NCI-H1930 (cell line): ENCODE measurements at places on chromosomes 5 and 9.

DNA sequence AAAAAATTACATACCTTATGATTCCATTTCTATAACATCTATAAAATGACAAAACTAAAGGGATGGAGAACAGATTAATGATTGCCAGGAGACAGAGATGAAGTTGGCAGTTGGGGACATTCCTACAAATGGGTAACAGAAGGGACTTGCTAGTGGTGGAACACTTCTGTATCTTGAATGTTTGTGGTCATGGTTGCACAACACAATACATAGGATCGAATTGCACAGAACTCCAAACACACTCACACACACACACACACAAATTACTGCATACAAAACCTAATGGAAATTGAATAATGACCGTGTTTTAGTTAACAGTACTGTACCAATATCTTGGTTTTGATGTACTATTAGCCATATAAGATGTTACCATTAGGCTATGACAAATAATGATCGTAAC, 330.7 kb upstream of the POU5F2 start:
- DNase-seq = no peak

GRCh38 chr9:2351324-2351723, 270.3 kb upstream of the VLDLR start:
- DNase-seq = no peak

DNA sequence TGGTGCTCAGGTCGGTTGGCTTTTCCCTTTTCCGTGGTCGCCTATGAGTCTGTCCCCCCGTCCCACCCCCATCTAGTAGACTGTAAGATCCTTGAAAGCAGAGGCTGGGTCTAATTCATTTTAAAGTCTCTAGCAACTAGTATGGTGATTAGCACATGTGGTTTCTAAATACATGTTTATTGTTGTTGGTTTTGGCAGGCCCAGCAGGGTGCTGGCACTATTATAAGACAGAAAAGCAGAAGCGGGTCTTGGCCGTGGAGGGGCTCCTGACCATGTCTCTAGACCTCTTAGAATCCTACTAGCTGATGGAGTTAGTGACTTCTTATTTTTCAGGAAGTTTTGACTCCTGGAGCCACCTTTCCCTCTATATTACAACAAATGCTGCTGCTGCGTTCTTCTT, 61.5 kb upstream of the TNFSF8 start:
- DNase-seq = no peak

DNA sequence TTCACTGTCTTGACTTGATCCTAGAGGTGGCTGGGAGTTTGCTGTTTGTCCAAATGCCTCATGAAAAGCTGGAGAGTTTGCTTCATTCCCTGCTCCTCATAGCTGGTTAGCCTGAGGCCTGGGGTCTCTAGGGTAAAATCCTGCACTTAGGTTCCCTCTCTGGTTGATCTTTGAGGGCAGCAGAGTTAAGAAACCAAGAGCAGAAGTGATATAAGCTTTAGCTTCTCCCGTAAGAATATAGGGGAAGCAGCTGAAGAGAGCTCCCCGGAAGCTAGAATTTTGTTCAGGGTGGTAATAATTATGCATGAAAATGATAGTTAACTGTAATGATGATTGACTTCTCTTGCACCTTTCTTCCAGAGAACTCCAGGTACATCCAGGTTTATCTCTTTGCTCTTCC, 1.4 kb downstream of the FAM53C start:
- no peak for DNase-seq

GRCh38 chr5:156922207-156922792, 40.7 kb downstream of the TIMD4 start:
- DNase-seq = no peak

- DNase-seq = no peak
Observed at GRCh38 chr9:127207734-127208410, 56.7 kb upstream of the GARNL3 start.

- no peak for DNase-seq
Observed at GRCh38 chr5:108398964-108399363, 17.1 kb upstream of the FBXL17 start.

DNA sequence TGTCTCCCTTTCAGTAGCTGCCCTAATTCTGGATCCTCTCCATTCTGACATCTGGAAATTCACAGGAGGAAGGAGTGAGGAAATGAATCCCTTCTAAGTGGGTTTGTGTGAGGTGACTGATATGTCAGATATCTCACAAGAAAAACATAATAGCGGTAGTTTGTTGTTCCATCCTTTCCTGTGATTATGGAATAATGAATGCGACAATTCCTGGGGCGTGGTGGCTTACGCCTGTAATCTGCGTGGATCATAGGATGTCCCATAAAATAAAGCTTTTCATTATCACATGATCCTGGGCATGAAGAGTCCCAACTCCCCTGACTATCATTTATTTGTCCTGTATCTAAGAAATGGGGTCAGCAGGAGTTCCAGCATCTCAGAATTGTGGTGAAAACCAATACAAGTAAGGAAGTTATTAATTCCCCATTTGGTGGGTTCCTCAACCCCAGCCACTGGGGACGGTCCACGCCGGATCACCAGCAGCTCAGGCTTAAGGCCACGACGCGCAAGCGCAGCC, 375 bp upstream of the C5orf24 start:
- DNase-seq = no peak
